ENCODE measurements at places on chromosomes 16 and 17.

- DNase-seq: no peak
These were observed 1.1 kb upstream of the PPL start for GRCh38 chr16:4937782-4938682.

- DNase-seq: peak; percentile 89
These were observed 1.2 kb downstream of the KDM6B start for GRCh38 chr17:7834957-7835813.

- DNase-seq: no peak
These were observed 10.4 kb downstream of the BANP start for GRCh38 chr16:87961623-87962022.

- no peak for DNase-seq
These were observed 1.0 kb downstream of the SLC47A1 start for GRCh38 chr17:19534562-19535149.

- no peak for DNase-seq
These were observed 11.0 kb upstream of the C16orf74 start for GRCh38 chr16:85761861-85762260.

DNA sequence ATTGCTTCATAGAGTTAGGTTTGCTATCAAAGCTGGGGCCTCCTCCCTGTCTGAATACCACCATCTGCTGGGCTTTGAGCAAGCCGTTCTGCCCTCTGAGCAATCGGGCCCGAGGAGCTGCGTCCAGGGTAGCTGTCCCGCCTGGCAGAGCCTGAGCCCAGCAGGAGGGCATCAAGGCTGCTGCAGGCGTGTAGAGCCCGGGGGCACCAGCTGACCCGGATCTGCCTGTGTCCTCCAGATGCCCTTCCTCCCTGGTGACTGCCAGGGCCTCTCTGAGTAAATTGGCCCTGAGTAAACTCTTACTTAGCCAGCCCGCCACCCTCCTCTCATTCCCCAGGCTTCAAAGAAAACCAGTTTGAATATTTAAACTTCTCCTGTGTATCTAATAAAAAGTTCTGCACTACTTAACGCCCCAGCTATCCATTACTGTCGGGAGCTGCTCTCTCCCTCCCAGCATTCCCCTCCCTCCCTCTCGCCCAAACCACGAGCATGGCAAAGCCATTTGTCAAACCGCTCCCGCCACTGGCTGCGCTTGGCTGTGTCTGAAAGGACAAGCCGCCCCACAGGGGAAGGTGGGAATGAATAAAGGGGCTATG is 16.4 kb downstream of the CDK5RAP3 start:
- peak; percentile 57 for DNase-seq

- DNase-seq: no peak
These were observed 26.1 kb upstream of the ZNHIT3 start for GRCh38 chr17:36460265-36460937.

GRCh38 chr17:53722407-53722806 is 100.3 kb upstream of the KIF2B start:
- no peak for DNase-seq

DNA sequence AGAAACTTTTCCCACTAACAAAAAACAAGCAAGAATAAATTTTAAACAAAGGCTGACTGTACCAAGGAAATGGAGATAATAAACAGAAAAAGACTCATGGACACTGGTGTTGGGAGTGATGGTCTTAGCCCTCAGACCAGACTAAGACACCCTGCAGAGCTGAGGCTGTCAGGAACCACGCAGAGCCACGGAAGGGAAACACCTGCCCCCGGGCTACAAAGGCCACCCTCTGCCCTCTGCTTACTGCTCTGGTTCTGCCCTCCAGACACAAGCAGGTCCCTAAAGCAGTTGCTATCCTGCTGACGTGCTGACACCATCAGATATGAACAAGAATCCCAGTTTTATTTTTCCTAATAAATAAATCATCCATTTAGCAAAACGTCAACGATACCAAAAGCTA is 80.0 kb downstream of the ANKRD11 start:
- DNase-seq: no peak

GRCh38 chr17:79048826-79049755 is 25.1 kb downstream of the C1QTNF1 start:
- DNase-seq: no peak

DNA sequence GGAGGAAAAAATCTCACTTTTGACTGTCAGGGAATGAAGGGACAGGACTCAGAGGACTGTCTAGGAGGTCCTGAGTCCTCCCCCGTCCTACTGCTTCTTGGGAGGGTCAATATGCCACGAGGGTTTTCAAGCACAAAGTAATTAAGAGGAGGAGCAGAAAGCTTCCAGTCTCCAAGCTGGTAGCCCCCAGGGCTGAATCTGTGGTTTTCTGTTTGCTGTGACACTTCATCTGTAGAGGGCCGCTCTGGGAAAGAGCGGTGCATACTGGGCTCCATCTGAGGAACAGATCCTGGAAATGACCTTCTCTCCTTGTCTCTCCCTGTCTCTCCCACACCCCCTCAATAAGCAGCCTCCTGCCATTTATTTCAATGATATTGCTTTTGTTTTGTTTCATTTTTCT is 180.1 kb upstream of the SDK2 start:
- no peak for DNase-seq

DNA sequence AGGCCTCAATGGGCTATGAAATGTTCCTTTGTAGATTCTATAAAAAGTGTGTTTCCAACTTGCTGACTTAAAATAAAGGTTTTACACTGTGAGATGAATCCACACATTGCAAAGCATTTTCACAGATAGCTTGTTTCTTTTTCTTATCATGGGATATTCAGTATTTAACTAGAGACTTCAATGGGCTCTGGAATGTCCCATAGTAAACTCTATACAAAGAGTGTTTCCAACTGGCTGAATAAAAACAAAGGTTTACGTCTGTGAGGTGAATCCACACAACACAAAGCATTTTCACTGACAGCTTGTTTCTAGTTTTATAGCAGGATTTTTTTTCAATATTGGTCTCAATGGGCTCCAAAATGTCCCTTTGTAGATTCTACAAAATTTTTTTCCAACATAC is 550.1 kb downstream of the KCNJ18 start:
- no peak for DNase-seq

- DNase-seq: no peak
These were observed 144.8 kb upstream of the CCL2 start for GRCh38 chr17:34110315-34110714.

GRCh38 chr17:80414803-80415625 is at the start of gene ENDOV:
Gene ENDOV (plus strand): TSS chr17:80415167. CDS start chr17:80415195, 28 bp downstream.
- peak; percentile 89 for DNase-seq

DNA sequence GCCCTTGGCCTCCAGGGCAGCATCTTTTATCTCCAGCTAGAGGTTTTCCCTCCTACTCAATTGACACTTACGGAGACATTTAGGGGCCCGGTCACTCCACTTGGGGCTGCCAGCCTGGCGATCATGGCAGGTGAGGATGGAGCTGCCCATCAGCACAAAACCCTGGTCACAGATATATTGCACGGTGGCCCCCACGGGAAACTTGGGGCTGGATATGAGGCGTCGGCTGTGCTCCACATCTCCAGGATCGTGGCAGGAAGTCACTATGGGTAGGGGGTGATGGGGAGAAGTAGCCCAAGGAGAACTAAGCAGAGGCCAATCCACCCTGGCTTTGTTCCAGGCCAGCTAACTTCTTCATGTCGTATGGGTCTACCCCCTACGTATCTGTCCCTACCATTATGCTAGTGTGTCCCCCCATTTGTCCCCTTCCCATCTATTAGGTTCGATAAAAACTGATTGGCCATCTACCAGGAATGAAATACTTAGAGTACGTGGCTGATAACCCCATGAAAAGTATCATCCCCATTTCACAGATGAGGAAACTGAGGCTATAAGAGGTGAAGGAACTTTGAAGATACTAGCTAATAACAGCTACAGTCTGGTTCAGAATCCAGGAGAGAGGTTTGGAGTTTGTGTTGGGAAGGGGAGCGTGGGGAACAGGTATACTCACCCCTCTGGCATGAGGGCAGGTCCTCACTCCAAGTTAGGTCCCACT is 6.1 kb upstream of the PHF12 start:
- DNase-seq: no peak

GRCh38 chr16:1775846-1776671 is 3.1 kb upstream of the MRPS34 start:
- DNase-seq: no peak

DNA sequence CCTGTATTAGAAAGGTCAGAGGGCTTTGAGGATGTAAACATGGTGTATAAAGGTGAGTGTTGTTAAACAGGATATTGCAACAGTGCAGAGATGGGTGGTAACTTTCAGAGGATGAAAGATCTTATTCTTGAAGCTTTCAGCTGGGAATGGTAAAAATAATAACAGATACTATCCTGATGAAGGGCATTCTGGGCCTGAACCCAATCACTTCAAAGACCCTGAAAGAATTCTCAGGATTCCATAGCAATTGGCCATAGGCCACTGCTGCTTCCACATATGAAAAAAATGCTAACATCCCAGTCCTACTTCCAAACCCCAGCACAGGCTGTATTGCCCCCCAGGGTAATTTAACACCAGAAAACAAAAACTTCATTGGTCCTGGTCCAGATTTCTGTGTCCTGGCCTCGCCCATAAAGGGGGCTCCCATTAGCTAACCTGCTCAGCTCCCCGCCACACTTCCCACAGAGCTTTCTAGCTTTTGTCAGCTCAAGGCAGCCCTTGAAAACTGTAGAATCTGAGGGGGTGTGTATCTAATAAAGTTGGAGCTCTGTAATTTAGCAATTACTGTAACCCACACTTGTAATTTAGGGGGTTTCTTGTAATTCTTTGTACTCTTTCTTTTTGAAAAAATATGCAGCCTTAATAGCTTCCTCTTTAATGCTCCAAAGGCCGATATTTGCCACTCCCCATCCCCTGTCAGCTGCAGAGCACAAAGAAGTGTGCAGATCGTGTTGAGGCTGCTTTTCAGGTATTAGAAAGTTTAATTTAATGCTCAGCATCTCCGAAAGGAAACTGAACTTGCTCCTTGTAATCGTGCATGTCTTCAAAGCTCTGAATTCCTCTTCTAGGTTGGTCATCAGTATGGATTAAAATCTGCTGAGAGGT is 371.5 kb downstream of the SEC14L1 start:
- no peak for DNase-seq

DNA sequence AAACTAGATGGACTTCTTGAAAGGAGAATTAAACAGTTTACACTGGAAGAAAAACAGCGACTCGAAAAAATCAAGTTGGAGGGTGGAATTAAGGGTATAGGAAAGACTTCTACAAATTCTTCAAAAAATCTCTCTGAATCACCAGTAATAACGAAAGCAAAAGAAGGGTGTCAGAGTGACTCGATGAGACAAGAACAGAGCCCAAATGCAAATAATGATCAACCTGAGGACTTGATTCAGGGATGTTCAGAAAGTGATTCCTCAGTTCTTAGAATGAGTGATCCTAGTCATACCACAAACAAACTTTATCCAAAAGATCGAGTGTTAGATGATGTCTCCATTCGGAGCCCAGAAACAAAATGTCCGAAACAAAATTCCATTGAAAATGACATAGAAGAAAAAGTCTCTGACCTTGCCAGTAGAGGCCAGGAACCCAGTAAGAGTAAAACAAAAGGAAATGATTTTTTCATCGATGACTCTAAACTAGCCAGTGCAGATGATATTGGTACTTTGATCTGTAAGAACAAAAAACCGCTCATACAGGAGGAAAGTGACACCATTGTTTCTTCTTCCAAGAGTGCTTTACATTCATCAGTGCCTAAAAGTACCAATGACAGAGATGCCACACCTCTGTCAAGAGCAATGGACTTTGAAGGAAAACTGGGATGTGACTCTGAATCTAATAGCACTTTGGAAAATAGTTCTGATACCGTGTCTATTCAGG is 85.0 kb downstream of the C17orf58 start:
- DNase-seq: no peak

DNA sequence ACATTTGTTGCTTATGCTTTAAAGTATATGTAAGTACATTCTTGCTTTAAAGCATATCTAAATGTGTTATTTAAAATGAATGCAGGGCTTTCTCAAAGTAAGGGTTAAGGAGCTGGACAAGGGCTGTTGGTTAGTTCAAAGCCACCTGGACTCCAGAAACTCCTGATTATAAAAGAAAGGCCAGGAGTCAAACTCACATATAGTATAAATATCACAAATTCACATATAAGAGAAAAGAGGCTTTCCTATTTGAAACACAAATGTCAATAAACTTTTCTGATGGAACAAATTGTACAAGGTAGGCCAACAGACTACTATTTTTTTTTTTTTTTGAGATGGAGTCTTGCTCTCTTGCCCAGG is 84.5 kb upstream of the CORO6 start:
- DNase-seq: no peak

DNA sequence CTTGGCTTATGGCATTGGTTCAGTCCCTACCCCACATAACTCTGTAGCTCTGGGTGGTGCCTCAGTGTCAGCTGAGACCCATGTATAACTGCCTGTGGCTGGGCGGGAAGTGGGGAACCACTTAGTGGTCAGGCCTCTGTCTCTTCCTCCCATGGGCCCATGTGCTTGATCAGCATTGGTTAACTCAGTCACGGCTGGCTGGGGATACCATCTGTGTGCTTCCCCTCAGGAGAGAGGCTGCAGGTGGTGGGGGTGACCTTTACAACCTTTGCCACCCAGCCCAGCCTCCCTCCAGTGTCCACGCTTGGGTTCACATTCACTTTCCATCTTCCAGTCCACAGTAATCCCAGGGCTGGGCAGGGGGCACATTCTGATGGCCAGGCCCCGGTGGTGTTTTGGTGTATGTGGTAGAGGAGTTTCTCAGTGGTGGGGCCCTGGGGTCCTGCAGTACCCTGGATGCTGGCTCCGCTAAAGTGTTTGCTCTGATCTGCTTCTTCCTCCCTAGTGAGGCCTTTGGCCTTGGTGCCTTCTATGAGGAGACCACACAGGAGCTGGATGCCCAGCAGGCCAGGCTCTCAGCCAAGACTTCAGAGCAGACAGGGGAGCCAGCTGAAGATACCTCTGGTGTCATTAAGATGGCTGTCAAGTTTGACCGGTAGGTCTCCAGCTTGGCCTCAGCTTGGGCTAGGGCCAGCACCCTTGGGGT is 10.2 kb upstream of the NFATC3 start:
- no peak for DNase-seq

DNA sequence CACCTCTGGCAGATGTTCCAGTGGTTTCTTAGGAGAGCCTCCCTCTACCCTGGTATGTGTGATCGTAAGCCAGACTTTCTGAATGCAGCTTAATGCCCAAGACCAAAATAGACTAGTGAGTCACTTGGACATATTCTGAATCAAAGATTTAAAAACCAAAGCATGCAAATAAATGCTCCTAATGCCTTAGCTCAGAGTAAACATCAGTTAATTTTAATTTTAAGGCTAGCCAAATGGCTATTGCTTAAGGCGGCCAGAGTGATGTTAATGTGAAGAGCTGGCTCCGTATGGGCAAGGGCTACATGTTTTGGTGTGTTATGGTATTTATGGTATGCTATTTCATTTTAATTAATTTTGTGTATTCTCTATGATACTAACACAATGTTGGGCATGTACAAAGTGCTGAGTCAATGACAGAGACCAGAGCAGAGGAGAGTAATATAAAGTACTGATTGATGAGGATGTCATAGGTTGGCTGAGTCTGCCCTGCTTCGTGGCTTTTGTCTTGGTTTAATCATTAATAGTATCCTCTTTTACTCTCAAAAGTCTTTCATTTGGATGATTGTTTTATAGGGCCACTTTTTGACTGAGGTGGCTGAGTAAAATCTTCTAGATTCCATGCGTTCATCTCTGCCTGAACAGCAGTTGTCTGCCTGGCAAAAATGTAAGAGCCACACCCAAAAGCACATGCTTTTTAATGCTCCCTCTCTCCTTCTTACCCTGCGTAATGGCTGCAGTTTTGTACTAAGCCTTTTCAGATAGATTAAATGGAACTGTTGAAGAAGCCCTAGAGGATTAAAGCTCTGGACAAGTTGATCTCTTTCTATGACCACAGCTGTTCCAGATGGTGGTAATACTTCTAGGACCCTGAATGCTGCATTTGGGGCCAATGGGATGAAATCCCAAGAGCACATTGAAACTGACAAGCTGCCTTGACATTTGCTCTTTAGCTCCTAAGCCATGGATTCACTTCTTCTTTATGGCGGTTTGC is 59.6 kb downstream of the MAP2K6 start:
- DNase-seq: no peak
